A549 treated with Mapracorat at 1 μM for 4 hours (cell line): ENCODE measurements at places on chromosomes 6 and 20. TPM values are rescaled to one million over a fixed set of nuclear protein-coding genes. Genes with fewer than 3 reads are reported as not detected.

SEMG1 gene
- not detected in 5 replicates for total RNA-seq

NT5E gene
- total RNA-seq: 25.9 to 38.4 TPM (median 32.7 TPM) in 5 replicates

NHLRC1 gene
- 1.3 to 2.0 TPM (median 1.6 TPM) in 5 replicates for total RNA-seq

ID4 gene
- 0.71 to 1.3 TPM (median 0.85 TPM) in 5 replicates for total RNA-seq

CCN6 gene
- not detected in 5 replicates for total RNA-seq

VPS52 gene
- 16.0 to 19.1 TPM (median 17.1 TPM) in 5 replicates for total RNA-seq

CARMIL1 gene
- 6.7 to 9.1 TPM (median 7.5 TPM) in 5 replicates for total RNA-seq

OR2H1 gene
- not detected in 5 replicates for total RNA-seq

PDYN gene
- 0.09 TPM in 1 of 5 replicates, not detected in the others for total RNA-seq

RCAN2 gene
- not detected in 5 replicates for total RNA-seq

MOCS1 gene
- total RNA-seq: 1.6 to 2.3 TPM (median 1.7 TPM) in 5 replicates

BANF2 gene
- total RNA-seq: not detected in 5 replicates

CTAGE9 gene
- total RNA-seq: not detected in 5 replicates

CALHM5 gene
- total RNA-seq: 0.05 to 0.09 TPM (median 0.07 TPM) in 5 replicates

SLCO4A1 gene
- total RNA-seq: 9.2 to 14.1 TPM (median 11.9 TPM) in 5 replicates

LBP gene
- total RNA-seq: 0.98 to 1.9 TPM (median 1.2 TPM) in 5 replicates

SCAF8 gene
- total RNA-seq: 16.3 to 20.6 TPM (median 18.2 TPM) in 5 replicates

VGLL2 gene
- not detected in 5 replicates for total RNA-seq

RNF114 gene
- total RNA-seq: 50.4 to 64.2 TPM (median 60.3 TPM) in 5 replicates

RIPPLY2 gene
- 0.13 to 0.99 TPM (median 0.31 TPM) in 4 of 5 replicates, not detected in the other for total RNA-seq

PAX1 gene
- total RNA-seq: 0.06 TPM in 1 of 5 replicates, not detected in the others

B4GALT5 gene
- total RNA-seq: 52.2 to 72.4 TPM (median 62.2 TPM) in 5 replicates

TTK gene
- 15.9 to 20.5 TPM (median 19.2 TPM) in 5 replicates for total RNA-seq

TFAP2D gene
- total RNA-seq: not detected in 5 replicates

SIGLEC1 gene
- 0.01 to 0.02 TPM (median 0.02 TPM) in 3 of 5 replicates, not detected in the others for total RNA-seq

KCNK16 gene
- not detected in 5 replicates for total RNA-seq

EBF4 gene
- total RNA-seq: 2.9 to 4.0 TPM (median 3.0 TPM) in 5 replicates

NNAT gene
- not detected in 5 replicates for total RNA-seq

FLOT1 gene
- total RNA-seq: 84.0 to 102 TPM (median 90.7 TPM) in 5 replicates

SPATA2 gene
- 6.8 to 8.7 TPM (median 7.8 TPM) in 5 replicates for total RNA-seq

CRIP3 gene
- total RNA-seq: 0.39 to 0.51 TPM (median 0.43 TPM) in 5 replicates

C20orf202 gene
- 0.22 TPM in 1 of 5 replicates, not detected in the others for total RNA-seq

SLC13A3 gene
- total RNA-seq: not detected in 5 replicates

ECT2L gene
- total RNA-seq: not detected in 5 replicates
